Activated CD4-positive, alpha-beta T cell treated with anti-CD3 and anti-CD28 coated beads, Interleukin-2, amount 50 U/mL, for 48 hours (primary cell): ENCODE measurements at places on chromosomes 7 and 10.

DNA sequence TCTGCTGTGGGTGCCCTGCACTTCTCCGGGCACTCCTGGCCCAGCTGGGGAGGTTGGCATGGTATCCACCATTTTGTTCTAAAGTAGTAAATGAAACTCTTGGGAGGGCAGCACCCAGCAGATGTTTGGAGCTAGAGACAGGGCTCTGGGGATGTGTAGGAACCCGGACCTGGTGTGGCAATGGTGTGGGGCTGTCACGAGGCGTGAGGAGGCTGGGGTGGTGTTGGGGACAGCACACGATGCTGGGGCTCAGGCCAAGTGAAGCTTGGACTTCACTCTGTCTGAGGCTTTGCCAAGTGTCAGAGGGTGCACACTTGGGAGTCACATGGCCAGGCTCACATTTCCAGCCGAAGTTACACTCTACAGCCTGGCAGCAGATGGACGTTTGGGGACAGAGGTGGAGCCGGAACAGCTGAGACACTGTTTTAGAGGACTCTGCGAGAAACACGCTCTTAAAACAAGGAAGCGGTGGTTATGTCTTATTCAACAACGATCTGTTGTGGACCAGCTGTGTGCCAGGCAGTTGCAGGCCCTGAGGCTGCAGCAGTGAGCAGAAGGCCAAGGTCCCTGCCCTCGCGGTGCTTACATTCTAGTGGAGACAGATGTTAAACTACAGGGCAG lies 118.2 kb downstream of the CUX1 start:
- no peak for DNase-seq

DNA sequence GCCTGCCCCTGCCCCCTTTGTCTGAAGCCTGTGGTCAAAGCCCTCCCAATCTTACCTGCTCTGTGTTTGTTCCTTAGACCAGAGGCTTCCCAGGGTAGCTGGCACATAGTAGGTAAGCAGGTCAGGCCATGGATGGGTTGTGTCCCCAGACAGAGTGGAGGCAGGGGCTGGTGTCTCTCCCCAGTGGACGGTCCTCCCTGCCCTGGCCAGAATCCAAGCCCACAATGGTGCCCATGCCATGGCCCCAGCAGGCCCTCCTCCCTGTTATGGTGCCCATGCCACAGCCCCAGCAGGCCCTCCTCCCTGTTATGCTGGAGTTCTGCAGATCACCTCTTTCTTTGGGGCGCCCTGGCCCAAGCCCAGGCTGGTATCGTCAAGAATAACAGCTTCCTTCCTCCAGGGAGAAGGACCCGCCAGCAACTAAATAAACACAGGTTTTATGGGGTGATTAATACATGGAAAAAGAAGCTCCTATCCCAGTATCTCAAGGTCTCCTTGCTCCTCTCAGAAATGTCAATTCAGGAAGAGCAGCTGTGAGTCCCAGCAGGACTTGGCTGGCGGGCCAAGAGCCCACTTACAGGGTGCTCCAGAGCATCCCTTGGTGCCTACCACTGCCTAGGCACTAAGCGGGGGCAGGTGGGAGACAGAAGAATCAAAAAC lies 82.0 kb downstream of the NEURL1 start:
- no peak for DNase-seq

- no peak for DNase-seq
Observed at GRCh38 chr7:91880016-91880412, 488 bp downstream of the MTERF1 start.

- DNase-seq: no peak
Observed at GRCh38 chr10:124589491-124590041, 127.9 kb downstream of the LHPP start.

- no peak for DNase-seq
Observed at GRCh38 chr7:7868572-7868899, 100.1 kb upstream of the GLCCI1 start.

DNA sequence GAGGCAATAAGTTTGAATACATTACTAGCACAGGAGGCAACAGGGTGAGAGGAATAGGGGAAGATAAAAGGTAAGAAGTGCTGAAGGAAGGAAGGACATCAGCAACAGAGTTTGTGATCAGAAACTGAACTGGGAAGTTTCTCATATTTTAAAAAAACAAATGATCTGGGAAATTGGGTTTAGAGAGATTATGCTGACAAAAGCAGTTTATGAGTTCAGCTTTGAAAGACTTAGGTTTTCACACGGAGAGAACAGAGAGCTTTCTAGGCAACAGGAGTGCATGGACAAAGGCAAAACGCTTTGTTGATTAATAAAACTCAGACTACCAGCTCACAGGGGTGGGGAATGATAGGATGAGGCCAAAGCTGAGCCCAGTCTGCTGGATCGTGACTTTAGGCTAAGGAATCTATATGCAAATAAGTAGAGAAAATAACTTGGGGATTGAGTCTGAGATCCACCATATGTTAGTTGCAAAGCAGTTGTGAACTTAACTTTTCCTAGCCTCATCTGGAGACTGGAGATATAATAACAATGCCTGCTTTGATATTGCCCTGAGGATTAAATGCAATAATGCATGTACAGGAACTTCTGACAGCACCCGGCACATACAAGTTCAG lies 4.2 kb downstream of the OSBPL3 start:
- no peak for DNase-seq
